ENCODE measurements at places on chromosomes 6 and 20.

GRCh38 chr20:30611239-30611984 lies 646.1 kb upstream of the DEFB115 start:
- no peak for DNase-seq

GRCh38 chr20:50034567-50035180 lies 51.9 kb downstream of the SNAI1 start:
- DNase-seq: no peak

DNA sequence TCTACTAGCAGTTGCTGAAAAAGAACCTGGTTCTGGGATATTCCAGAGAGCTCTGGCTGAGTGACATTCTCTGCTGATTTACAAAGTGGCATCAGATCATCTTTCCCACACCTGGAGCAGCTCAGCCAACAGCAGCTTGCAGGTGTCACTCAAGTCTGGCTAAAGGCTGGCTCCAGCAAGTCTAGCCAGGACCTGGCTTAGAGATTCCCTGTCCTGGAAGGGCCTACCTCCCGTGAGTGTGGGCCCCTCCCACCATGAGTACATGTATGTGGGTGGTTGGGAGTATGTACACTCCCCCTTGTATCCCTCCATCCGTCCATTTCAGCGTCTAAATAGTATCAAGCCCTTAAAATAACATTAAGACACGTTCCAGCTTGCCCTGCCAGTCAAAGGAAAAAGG lies 539.3 kb upstream of the ID4 start:
- no peak for DNase-seq

GRCh38 chr6:49713346-49713745 lies at the start of gene CRISP2:
CRISP2 (minus strand) TSS chr6:49713543; CDS start chr6:49709196, 4,347 bp downstream.
- DNase-seq: no peak

DNA sequence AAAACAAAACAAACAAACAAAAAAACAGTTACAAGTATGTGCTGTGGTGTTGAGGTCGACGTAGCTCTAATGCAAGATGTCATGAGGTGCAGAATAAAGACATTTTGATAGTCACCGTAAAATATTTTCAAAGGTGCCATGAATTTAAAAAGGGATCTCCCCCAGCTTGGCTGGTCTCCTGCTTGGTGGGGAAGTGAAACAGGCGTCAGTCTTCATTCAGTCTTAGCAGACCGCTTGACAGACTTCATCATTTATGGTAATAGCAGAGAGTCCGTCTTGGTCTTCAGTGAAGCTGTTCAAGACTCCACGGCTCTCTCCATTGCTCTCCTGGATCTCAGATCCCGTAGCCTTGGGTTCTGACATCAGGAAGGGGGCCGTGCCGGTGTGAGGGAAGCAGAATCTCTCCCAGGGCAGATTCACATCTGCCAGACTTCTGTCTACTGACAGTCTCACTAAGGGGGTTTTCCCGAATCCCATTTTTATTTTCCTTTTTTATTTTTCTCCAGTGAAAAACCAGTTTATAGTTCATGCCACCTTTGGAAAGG lies 1.6 kb downstream of the SLC24A3 start:
- no peak for DNase-seq

- no peak for DNase-seq
Observed at GRCh38 chr6:159830501-159831372, 30.7 kb downstream of the PNLDC1 start.

DNA sequence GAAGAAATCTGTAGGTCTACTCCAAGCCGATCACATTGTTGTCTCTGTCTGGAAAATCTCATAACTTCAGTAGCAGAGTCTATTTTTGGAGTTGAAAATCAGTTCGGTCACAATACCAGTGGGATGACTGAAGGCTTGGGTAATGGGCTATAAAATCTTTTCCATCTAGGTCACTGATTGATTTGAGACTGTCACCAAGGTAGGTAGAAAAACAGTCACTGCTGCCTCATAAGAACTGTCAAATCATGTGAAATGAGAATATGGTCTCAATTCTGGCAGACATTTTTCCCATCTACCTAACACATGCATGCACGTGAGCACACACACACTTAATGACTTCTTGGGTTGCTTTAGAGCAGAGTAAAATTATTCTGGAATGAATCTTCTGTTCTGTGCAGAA lies 1162.8 kb upstream of the CITED2 start:
- DNase-seq: no peak

- DNase-seq: no peak
Observed at GRCh38 chr20:10313215-10313614, 94.6 kb downstream of the SNAP25 start.

- peak; percentile 64 for DNase-seq
Observed at GRCh38 chr6:136783495-136784270, 8.6 kb downstream of the MAP3K5 start.

DNA sequence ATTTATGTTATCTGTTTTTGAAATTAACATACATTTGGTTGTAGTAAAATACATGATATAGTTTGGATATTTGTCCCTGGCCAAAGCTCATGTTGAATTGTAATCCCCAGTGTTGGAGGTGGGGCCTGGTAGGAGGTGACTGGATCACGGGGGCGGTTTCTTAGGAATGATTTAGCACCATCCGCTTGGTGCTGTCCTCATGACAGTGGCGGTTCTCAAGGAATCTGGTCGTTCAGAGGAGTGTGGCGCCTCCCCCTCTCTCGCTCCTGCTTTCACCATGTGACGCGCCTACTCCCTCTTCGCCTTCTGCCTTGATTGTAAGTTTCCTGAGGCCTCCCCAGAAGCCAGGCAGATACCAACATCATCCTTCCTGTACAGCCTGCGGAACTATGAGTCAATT lies 29.0 kb downstream of the CTCFL start:
- no peak for DNase-seq

DNA sequence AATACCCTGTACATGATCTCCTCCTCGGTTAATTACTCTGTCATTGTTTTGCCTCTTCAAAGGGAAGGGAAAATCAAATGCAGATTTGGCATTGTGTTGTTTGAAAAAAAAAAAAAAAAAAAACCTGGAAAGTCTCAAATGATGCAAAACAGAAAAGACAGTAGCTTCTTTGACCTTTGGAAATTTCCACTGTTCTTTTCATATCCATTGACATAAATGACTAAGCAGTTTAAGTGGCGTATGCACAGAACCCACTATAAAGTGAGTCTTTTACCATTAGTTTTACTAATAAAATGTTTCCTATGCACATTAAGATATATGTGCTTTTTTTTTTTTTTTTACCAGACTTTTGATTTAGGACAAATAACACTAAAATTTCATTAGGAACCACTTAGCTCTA lies 704.3 kb downstream of the TFAP2A start:
- DNase-seq: no peak

GRCh38 chr6:5521322-5521721 lies 260.0 kb downstream of the FARS2 start:
- no peak for DNase-seq

DNA sequence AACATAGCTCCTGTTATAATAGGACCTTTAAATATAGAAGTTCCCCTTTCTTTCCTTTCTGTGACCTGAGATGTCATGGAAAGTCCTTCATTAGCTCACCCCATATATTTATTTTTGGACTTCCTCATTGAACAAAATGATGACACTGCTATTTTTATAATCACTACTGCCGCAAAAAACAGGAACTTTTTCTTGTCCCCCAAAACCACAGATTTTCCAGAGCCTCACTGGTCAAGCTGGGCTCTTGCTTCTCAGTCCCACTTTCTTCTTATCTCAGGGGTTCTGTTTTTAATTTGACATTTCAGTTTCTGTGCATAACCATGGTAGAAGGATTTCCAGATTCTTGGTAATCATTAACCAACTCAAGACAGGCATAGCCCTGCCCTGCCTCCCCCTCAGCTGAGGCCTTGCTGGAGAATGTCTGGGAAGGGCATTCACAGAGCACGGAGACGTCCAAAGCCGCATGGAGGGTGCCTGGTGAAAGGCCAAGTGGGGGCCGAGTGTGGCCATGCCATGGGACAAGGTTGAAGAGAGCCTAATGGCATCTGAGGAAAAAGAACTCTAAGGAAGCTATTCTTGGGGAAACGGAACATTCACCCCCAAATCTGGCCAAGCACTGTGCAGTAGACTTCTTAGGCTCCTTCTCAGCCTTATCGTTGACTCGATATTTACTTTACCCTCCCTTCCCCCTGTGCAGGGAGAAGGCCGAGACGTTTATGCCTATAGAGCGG lies 73.7 kb downstream of the EDN1 start:
- no peak for DNase-seq

DNA sequence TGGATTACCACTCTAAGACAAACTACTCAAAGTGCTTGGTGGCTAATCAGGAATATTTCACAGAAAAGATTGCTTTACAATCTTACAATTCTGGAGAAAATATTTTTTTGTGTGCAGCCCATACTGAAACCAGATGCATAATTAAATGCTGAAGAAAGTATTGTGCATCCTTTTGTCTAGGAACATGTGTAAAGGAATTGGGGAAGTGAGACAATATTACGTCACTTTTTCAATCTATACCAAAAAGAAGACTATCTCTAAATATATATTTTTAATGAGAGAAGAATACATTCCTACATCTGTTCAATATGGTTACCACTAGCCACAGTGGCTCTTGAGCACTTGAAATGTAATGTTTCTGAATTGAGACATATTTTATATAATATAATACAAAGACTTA lies 992.5 kb upstream of the ADGRB3 start:
- no peak for DNase-seq

GRCh38 chr6:16634855-16635254 lies 126.4 kb downstream of the ATXN1 start:
- DNase-seq: no peak

DNA sequence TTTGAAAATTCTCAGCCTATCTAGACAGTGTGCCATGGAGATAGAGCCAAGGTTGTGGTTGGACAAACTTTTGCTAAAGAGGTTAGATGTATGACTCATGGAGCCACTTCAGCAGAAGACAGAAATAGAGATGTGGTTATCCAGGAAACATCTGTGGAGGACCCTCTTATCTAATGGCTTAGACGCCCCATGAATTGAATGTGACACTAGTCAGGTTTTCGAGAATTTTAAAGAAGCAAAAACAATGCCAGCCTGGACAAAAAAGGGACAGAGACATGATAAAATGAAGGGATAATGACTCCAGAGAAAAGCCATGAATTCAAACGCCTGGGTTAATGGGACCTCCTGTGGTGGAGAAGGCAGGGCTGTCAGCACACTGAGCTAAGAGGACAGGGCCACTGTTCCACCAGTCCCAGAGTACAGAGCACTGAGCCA lies 280.5 kb downstream of the CLVS2 start:
- no peak for DNase-seq

GRCh38 chr6:35084041-35084491 lies 57.1 kb downstream of the TCP11 start:
- DNase-seq: no peak

DNA sequence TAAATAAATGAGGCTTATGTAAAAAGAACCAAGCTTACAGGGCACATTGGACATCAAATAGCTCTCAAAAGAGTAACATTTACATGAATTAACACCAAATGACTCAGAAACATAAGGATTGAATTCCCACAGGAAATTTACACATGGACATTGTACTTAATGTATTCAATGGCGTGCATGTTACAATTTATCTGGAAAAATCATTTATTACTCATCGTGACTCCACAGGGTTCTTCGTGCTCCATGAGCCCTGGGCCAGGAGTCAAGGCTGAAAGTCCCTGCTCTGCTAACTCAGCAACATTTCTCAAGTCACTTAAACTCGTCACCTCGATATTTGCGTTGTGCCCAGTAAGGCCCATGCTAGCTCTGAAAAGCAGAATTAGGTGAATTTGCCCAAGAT lies 158.5 kb downstream of the PHACTR1 start:
- DNase-seq: no peak

- no peak for DNase-seq
Observed at GRCh38 chr6:87873556-87873955, 171.5 kb upstream of the AKIRIN2 start.

- DNase-seq: no peak
Observed at GRCh38 chr20:19909725-19910124, 107.4 kb upstream of the NAA20 start.

DNA sequence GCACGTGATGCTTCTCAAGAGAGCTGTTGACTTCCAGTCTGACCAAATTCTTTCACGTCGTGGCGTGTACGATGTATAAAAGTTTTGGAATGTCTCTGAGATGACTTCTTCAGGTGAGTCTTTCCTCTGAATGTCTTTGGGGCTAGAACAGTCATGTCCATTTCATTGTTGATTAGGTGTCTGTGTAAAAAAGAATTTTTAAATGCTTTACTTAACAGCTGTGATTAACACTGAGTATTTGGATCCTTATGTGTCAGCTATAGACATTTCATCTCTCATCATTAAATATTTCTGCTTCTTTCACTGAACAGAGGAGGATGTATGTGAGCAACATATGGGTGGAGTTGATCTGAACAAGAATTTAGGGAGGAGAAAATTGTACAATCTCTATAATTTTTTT lies 29.3 kb upstream of the KIF13A start:
- DNase-seq: no peak

DNA sequence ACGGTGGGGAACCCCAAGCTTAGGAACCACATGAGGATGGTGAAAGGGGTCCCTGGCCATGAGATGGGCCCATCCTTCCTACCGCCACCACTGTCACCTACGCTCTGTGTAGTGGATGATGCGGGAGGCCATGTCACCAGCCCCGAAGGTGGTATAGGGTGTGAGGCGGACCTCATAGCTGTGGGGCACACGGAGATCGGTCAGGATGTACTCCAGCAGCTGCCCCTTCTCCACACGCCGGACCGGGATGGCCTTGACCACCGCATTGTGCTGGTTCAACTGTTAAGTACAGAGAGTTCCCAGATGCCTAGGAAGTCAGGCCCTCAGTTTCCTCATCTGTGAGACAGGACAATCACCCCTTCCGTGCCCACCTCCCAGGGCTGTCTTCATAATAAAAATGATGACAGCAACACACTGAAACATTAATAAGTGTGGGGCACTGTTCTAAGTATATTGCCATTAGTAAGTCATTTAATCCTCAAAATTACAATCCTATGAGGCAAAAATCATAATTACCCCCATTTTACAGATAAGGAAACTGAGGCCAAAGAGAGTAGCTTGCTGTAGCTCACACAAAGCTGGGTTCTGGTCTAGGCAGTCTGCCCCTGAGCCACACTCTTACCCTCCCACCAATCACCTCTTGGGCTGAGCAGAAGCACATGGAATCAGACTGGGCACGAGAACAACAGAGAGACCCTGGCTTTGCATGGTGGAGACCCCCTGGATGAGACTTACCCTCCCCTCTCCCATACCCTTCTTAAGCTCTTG lies 51.4 kb downstream of the MDGA1 start:
- no peak for DNase-seq

GRCh38 chr6:144155529-144155928 lies 5.2 kb downstream of the STX11 start:
- no peak for DNase-seq

- DNase-seq: no peak
Observed at GRCh38 chr6:79810185-79810705, 137.1 kb downstream of the ELOVL4 start.

Measured in CD4-positive, alpha-beta T cell (primary cell).